ENCODE measurements at places on chromosomes 5 and 9. TPM values are rescaled to one million over a fixed set of nuclear protein-coding genes. Genes with fewer than 3 reads are reported as not detected.

DNA sequence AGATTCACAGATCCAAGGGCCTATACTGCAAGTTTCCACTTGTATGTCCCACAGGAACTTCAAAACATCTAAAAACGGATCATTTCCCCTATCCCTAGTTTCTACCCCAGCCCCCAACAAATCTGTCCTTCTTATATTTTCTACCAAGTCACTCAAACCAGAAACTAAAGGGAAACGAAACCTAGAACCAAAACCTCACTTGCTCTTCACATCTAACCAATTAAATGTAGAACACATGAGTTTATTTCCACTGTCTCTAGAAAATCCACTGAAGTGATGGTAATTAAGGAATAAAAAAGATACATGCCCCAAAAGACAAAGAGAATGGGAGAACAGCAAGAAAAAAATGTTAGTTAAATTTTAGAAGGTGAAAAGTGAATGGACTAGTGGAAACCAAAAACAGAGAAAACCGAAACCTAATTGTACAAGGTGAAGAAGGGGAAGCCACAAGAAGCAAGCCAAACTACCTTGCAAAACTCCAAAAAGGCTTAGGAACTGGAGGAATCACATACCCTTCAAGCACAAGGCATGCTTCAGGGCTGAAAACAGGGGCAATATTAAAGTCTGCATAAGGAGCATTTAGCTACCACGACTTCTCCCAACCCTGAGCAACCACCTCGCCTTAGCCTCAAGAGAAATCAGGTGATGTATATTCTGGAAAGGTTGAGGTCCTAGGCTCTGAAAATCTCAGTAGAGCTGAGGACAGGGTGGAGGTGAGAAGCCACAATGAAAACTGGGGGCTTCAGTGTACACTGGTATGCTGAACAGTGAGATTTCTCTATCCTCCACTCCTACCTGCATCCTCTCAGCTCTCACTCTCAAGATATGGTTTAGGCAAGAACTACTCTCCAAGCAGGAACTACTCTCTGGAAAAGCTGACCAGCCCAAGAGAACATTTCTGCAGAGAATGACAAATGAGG, 11.1 kb downstream of the SMU1 start:
- no peak for DNase-seq

GRCh38 chr5:141817631-141818030, 60.6 kb downstream of the PCDH1 start:
- no peak for DNase-seq

- DNase-seq, result no peak
Observed at GRCh38 chr5:173850659-173851058, 37.5 kb upstream of the CPEB4 start.

GRCh38 chr5:139633295-139634027, 14.7 kb upstream of the CXXC5 start:
- no peak for DNase-seq

OMD gene
- 56.2 TPM for total RNA-seq

- no peak for DNase-seq
Observed at GRCh38 chr5:158640593-158640980, 459.1 kb downstream of the EBF1 start.

GRCh38 chr5:74639807-74640449, 600 bp downstream of the ENC1 start:
- no peak for DNase-seq

- no peak for DNase-seq
Observed at GRCh38 chr9:135993765-135994500, 32.8 kb upstream of the UBAC1 start.

Data from tibial nerve (tissue), 4 donors.